ENCODE measurements at places on chromosomes 2 and 18.

DNA sequence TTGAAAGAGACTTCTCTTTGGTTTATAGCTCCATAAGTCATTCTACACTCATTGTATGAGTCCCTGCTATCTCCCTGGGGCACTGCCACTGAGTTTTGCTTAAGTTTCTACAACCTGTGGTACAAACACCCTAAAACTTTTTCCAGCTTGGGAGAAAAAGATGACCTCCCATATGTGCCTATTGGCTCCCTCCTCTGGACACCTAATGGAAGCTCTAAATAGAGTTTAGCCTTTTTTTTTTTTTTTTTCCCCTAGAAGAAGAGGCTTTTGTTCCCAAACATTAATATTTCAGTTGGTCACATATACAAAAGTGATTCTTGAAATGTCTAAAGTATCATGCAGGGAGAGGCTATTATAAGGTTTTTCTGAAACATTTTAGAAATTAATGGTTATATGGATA, 547.2 kb upstream of the TMEFF2 start:
- no peak for DNase-seq

GRCh38 chr2:120162716-120163115, 60.5 kb downstream of the TMEM185B start:
- no peak for DNase-seq

DNA sequence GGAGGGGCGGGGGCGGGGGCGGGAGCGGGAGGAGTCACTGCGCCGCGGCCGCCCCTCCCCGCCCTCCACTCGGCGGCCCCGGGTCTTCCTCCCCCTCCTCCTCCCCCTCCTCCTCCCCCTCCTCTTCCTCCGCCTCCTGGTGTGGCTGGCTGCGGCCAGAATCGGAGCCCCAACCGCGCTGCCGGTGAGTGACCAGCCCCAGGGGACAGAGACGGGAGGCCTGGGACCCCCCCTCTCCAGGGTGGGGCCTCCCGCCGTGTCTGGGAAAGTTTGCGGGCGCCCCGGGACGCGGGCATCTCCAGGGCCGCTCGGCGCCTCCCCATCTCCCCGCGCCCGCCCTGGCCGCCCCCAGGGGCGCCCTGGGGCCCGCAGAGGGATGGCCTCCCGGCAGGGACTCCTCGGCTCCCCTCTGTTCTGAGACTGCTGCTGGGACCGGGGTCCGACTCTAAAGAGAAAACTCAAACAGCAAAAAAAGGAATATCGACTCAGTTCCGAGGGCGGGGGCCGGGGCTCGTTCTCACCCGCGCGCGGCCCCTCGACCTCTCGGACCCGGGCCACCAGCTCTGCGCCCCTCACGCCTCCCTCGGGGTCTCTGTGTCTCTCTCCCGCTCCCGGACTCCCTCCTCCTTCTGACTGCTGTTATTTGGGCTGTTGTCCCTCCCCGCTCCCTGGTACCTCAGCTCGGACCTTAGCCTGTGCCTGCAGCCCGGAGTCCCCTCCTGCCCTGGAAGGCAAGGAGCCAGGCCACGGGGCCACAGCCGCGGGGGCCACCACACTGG, at the start of gene STON1:
STON1 (plus strand) TSS at position 122 of the 779 bp plus-strand sequence. CDS start 50,480 bp downstream, outside the sequence.
- DNase-seq = peak; percentile 24

DNA sequence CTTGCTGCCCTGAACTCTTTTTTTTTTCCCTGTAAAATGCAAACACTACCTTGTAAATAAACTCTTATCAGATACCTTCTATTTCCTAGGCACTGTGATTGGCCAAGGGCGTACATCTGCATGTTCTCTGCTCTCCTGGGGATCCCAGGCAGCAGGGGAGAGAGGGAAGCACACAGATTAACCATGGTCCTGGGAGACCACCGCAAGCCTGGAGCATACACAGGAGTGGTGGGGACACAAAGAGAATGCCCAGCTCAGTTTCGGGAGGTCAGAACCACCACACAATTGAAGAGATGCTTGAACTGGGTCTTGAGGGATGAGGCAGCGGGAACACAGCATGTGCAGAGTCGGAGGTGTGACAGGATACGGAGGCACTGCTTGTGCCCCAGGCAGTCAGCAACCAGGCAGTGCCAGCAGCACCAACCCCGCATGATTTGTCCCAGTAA, 2.1 kb downstream of the GREB1 start:
- DNase-seq = no peak
